Activated CD4-positive, alpha-beta T cell treated with anti-CD3 and anti-CD28 coated beads, Interleukin-2, amount 50 U/mL, for 24 hours (primary cell): ENCODE measurements at places on chromosomes 3 and 15.

DNA sequence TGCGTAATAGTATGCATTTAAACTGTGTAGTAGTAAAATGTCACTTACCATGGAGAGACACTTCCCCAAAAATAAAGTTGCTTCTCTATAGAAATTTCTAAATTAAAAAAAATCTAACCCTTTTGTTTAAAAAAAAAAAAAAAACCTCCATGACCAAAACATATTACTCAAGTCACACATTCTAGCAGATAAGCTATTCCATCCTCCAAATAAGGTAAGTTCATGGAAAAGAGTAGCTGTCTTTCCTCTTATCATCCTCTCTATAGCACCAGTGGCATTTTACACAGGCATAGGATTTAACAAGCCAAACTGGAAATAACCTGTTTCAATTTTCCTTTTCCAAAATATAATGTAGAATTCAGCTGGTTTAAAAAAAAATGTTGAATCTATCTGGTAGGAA is 57.4 kb downstream of the LRRFIP2 start:
- no peak for DNase-seq

- DNase-seq = no peak
These were observed 6.1 kb upstream of the PLSCR4 start for GRCh38 chr3:146256851-146257486.

DNA sequence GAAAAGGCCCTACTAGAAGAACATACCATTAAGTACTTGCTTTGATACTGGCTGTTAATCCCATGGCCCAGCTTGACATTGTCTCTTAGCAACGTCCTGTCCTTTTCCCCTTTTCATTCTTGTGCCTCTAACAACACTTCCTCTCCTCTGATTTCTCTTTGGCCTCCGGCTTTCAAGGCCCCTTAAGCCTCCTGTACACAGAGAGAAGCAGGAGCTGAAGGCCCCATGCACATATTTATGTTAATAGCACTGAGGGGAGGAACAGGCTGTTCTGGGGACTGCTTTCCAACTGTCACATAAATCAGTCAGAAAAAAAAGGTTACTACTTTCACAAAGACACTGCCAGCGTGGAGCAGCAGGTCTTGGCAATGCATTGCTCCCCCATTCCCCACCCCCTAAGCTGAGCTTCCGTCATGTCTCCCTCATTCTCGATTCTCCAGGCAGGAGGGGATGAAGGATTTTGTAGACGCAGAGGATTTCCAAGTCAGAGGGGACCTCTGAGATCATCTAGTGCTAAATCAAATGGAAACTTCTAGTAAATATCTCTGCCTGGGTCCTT is 257.4 kb upstream of the ADAMTS9 start:
- no peak for DNase-seq

DNA sequence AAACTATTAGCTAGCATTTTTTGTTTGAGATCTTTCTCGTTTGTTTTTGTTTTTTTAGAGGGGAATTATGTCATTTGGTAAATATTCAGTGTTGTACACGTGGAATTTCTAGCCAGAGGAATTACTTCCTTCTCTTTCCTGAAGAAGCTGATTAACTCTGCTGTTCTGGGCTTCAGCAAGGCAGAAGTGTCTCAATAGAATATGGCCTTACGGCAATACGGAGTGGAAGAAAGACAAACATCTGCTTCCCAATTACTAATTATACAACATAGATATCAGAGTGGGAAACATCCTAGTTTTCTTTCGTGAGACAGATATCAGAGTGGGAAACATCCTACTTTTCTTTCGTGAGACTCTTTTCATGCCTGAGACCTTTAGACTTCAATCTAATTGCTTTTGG is 11.9 kb downstream of the P3H2 start:
- DNase-seq = no peak

GRCh38 chr3:100075851-100076730 is 38.2 kb downstream of the FILIP1L start:
- no peak for DNase-seq

- no peak for DNase-seq
These were observed 87.9 kb downstream of the ITPR1 start for GRCh38 chr3:4581124-4581424.

GRCh38 chr15:39345176-39345575 is 235.7 kb upstream of the THBS1 start:
- DNase-seq = no peak

- no peak for DNase-seq
These were observed 226.6 kb downstream of the ADAMTSL3 start for GRCh38 chr15:83880529-83880928.

- no peak for DNase-seq
These were observed 44.2 kb downstream of the ACAD9 start for GRCh38 chr3:128923576-128923975.

DNA sequence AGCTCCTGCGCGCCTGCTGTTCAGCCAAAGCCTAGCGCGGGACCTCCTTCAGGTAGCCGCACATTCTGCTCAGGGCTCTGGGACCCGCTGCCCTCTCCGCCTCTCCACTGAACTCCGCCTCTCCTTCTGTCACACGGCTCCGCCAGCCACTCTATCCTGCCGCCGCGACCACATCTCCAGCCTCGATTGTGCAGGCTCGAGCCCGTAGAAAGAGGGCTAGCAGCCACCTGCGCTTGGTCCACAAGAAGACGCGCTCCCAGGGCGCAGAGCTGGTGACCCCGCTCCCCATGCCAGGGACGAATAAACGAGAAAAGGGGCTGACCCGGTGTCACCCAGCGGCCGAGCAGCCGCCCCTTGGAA is 1.1 kb upstream of the VIPR1 start:
- DNase-seq = peak; percentile 15

DNA sequence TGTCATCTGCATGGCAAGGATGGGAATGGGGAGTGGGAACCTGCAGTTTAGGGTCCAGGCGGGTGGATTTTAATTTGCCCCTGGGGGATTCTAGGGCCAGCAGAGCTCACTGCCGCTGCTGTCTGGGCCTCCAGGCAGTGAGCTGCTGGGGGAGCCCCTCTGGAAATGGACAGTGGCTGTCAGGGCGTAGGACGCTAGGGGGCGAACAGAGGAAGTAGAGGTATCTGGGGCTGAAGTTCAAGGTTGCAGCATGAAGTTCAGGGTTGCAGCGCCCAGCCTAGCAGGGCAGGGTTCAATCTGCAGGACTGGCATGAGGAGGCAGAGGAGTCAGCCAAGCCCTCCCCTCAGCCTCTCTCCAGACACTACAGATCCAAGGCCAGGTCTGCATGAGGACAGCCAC is 49.5 kb downstream of the APBA2 start:
- DNase-seq = no peak

GRCh38 chr15:89828281-89829145 is 13.9 kb upstream of the ANPEP start:
- DNase-seq = no peak
